ENCODE measurements at places on chromosomes 5 and 9.

DNA sequence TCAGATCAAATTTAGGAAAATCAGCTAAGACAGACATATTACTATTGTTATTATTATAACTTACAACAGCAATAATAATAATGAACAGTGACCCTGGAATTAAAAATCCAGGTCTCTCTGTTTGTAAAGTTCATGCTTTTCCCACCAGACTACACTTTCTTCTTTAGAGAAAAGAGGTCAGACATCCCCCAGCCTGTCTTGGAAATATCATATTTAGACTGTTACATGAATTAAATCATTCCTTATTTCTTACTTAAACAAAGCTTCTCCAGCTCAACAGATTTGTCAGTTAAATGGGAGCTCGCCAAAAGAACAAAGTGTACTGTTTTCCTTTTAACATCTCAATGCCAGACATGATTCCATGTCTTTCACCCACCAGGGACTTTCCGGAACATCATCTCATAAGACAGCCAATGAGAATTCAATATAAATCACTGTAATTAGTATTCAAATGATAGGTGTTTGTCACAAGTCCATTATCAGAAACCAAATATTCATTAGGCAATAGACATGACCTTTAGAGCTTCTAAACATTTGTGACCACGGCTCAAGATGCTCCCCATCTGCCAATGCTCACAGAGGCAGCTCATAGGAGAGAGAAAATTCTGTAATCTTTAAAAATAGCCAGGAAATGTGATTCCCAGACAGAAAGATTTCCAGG lies 351.9 kb downstream of the ENC1 start:
- no peak for DNase-seq

DNA sequence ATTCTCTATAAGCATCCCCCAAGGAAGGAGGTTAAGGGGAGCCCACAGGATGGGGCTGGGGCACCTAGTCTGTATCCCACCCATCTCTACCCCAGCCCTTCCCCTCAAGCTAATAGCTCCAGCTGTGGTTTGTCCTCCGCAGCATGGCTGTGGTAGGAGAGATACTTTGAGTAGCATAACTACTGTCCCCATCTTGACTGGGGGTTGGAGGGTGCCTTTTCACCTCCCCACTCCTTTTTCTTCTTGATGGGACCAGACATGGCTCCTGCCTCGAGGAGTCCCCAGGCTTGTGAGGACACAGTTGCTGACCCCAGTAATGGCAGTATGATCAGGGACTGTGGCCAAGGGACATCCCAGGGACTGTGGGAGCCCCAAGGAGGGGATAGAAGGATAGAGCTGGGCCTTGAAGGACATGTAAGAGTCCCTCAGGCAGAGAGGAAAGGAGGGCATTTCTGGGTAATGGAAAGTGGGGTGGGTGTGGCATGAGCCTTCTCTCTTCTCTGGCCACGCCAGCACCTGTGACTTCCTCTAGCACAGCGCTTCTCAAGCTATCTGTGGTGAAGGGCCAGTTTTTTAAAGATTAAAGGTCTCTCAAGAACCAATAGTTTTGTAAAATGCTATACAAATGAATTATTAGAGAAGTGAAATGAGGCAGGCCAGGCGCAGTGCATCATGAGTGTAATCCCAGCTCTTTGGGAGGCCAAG lies 14.0 kb downstream of the OLFML2A start:
- DNase-seq = no peak

DNA sequence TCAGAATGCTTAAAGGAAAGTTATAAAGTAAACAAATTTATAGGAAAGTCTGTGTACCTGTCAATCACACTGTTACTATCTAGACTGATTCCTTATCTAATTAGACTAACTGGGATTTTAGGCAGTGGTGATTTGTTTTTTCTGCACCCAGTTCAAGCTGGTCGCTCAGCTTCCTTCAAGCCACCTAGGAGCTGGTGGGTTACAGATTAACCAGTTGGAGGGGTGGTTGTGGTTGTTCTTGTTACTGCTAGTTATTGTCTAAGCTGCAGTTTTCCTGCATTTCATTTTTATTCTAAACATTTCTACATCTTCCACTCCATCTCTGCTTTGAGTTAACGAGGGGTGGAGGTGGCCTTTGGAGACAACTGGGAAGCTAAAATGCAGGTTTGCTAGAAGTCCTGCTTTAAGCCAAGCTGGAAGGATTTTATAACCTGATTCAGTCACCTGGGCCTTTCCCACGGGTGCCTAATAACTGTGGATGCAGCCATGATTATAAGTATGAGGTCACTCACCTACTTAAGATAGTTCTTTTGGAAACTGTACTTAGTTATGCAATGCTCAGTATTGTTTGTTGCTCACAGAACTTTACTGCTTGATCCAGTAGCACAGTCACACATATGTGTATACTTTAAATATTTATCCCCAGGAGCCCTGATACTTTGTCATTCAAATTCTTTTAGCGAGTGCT lies 303.9 kb upstream of the DAP start:
- DNase-seq = no peak

DNA sequence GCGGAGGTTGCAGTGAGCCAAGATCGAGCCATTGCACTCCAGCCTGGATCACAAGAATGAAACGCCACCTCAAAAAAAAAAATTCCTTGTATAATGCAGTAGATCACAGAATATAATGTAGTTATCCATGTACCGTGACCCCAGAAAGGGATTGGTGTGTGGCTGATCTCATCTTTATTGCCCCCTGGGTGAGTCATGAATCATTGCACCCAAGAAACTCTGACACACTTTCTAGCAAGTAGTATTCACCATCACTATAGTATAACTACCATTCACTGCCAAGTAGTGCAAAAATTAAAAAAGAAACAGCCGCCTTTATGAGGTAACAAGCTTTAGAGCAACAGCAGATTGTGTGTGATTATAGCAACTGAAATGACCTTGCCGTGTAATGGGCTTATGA lies 23.7 kb upstream of the ANKH start:
- DNase-seq = no peak

- no peak for DNase-seq
Observed at GRCh38 chr9:84374013-84374412, 33.5 kb upstream of the SLC28A3 start.

DNA sequence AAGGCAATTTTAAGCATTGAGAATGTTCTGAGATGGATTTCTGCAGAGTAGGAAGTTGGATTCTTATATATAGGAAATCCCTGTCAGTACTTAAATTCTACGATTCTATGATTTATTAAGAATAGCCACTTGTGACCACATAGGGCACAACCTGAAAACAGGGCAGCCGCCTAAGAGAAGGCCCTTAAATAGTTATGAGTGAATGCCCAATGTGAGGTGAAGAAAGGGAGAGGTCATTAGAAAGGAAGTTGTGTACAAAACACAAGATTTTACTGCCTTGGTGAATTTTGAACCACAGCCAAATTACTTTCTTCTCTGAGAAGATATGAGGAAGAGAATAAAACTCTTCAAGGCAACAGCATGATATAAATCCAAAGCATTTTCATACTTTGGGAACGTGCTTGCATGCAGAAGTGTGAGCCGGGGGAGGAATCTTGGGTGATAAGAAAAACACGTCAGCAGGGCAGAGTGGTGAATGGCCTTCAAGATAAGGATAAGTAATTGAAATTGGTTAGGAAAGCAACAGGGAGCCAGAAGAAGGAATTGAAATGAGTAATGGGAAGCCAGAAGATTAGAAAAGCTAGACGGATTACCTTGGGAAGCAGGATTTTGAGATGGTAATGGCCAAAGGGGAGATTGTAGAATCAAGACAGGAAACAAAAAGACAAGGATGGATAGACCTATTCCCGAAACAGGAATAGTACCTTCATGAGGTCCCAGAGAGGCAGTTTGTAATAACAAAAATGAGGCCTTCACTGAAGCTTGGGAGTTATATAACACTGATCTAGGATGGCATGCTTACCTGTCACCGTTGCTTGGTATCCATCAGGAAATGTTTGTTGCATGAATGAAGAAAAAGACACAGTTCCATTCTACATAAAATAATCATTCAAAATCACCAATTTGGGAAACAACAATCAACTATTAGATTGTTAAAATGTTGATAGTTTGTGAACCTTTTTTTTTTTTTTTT lies 244.3 kb downstream of the PDE4D start:
- no peak for DNase-seq

- no peak for DNase-seq
Observed at GRCh38 chr5:111224561-111225345, 569 bp downstream of the CAMK4 start.

GRCh38 chr9:96450613-96451528 lies 902 bp downstream of the HABP4 start:
- DNase-seq = no peak

DNA sequence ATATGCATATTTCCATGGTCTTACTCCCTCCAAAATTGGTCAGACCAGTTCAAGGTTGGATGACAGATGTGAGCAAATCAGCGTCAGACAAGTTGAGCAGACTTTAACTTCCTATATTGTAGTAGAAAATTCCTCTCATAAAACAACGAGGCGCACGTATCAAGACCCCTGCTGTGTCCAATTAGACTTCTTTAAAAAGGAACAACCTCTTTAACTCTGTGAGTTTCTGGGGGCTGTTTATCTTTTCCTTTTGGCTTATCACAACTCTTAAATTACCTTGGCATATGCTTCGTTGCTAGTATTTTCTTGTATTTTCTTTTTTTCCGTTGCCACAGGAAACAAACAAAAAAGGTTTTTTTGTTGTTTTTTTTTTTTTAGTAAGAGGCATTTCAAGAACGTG lies 398.2 kb upstream of the WWC1 start:
- no peak for DNase-seq

GRCh38 chr9:98187926-98188325 lies 4.5 kb downstream of the CORO2A start:
- no peak for DNase-seq

DNA sequence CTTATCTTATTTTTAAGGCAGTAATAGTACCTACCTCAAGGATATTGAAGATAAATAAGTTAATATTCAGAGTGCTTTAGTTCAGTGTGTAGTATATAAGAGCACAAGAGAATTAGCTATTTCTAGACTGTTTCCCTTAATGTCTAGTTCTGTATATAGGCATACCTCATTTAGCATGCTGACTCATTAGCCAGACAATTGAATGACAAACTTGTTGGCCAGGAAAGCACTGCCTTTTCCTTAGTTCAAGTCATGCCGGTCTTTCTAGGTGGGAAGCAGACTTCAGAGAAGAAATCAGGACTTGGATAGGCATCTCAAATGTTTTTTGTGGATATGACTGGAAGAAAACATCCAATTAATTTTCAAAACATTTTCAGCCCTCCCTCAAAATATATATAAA lies 3.2 kb upstream of the FBXO4 start:
- no peak for DNase-seq

DNA sequence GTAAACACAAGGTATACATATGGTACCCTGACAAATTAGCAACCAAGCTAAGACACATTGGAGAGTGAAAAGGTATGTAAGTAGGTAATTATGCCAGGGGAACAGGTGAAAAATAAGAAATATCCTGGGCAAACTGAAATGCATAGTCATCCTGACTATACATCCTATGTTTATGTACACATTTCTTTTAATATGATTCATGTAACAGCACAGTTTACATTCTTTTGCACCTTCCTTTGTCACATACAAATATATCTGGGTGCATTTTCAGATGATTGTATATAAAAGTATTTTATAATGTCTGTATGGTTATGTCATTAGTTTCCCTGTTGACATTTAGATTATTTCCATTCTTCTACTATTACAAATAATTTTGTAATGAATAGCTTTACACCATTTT lies 1146.9 kb downstream of the EFNA5 start:
- no peak for DNase-seq

DNA sequence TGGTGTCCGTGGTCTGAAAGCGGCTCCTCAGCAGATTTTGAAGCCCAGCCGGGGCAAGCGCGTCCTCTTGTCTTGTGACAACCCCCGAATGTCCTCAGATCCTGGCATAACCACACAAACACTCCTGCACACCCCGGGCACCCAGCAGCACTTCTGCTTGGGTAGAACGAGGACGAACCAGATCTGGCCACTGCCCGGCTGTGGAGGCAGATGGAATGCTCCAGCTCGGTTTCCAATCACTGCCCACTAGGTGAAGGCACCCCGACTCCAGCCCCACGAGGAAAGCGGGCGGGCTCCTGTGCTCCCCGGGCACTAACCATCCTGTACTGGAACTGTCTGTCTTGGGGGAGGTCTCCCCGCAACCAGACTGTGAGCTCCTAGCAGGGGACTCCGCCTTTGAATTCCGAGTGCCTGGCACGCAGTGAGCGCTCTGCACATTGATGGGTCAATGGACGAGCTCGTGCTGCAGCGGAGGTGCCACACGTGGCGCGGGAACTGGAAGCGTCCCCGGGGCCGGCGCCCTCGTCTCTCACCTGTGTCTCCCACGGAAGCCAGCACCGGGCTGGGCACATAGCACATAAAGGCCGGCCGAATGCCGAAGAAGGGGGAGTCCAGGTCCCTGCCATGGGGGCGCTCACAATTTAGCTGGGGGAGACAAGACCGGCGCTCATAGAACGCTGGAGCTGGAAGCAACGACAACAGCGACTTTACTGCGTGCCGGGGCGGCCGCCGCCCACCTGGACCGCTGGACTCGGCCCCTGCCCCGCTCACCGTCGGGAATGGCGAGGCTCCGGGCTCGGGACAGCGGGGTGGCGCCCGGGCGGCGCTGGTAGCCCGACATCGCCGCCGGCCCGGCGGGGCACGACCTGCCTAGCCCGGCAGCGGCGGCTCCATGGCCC lies 608 bp downstream of the ENTR1 start:
- DNase-seq = no peak

DNA sequence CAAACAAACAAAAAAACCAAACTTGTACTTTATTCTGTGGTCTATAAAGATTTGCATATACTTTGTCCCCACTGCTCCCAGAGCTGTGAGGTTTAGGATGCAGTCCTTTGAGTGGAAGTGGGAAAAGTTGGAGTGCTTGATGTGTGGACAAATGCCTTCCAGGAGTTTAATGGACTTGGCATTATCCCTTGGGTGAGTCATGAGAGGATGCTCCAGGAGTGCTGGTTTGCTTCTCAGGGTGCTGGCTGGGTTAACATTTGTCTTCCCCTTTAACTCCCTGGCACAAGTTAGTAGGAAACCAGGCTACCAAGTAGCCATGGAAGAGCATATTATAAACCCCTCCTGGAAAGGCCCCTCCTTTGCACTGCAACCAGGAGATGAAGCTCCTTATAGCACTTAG lies 417.4 kb upstream of the RIOK2 start:
- no peak for DNase-seq

- DNase-seq = no peak
Observed at GRCh38 chr9:78044189-78044588, 12.6 kb upstream of the GNAQ start.

DNA sequence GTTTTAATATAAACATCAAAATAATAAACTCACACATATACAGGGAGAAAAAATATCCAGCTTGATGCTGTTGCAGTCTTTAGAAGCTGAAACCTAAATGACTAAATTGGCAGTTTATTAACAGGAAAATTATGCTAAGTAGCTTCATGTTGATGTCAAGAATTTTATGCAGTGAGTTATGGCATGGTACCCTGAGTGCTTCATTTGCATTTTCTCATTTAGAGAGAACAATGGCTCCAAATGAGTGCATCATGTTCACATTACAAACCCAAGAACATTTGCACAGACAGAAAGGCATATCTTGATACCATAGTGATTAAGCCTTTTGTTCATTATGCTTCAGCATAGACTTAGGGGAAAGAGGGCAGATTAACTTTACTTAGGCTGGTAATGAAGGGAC lies 102.9 kb upstream of the FSTL4 start:
- DNase-seq = no peak

- no peak for DNase-seq
Observed at GRCh38 chr5:147713550-147714295, 68.8 kb downstream of the JAKMIP2 start.

- no peak for DNase-seq
Observed at GRCh38 chr9:70672161-70672649, 257.7 kb upstream of the KLF9 start.

- DNase-seq = no peak
Observed at GRCh38 chr9:93300585-93301081, 116.7 kb downstream of the WNK2 start.

Measured in breast epithelium (tissue), 4 donors.